Anterior cingulate cortex (tissue), 58 donors: ENCODE measurements at places on chromosomes 3 and 15.

GRCh38 chr3:43970351-43970750 is 271.3 kb upstream of the TOPAZ1 start:
- DNase-seq, result no peak

DNA sequence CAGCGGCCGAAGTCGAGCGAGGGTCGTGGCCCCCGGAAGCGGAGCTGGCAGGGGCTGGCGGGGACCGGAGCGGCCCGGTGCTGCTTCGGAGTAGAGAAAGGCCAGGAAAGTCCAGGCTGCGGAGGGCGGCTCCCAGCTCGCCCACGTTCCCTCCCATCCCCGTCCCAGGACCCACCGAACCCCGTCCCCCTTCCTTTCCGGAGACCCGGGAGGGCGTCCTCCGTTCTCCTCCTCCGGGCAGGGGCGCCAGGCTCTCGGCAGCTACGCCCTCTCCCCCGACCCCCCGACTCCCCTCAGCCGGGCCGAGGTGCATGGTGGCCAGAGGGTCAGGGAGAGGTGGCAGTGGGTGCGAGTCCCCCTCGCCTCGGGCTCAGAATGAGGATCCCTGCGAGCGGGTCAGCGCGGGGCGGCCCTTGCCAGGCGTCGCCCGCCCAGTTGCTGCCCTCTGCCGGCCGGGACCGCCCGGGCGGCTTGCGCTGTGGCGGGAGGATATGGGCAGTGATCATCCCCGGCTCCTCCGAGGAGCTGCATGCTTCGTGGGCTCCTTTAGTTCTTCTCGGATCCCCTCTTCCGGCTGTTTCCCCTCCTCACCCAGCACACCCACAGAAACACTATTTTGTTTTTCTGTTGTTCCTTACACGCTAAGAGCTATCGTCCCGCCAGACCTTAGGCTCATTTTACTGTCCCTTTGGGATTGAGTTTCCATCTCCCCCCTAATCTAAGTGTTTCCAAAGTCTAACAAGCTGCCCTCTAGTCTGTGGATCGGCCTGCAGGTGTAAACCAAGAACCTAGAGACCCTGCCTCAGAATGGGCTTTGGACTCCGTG is 744 bp upstream of the ALDH1A2 start:
- DNase-seq, result no peak

DNA sequence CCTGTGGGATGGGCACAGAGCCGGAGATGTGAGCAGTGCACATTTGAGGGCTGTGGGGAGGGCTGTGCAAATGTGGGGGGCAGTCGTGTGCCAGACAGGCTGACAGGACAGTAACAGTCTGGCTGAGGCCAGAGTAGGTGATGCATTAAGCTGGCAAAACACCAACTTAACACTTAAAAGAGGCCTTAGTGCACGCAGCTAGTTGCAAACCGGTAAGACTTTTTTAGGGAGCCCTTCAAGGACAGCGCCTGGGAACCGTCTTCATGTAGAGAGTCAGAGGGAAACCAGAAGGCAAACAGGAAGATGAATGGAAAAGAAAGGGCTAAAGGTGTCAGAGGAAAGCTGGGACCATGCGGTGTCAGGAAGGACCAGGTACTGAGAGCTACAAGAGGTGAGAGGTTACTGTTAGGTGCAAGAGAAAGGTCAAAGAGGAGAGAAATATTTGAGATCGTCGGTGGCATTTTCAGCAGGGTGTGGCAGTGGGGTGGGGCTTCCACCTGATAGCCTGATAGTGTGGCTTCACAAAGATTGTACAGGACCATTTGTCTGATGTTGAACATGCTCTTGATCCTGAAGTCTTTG is 30.0 kb upstream of the CHD2 start:
- DNase-seq, result no peak

DNA sequence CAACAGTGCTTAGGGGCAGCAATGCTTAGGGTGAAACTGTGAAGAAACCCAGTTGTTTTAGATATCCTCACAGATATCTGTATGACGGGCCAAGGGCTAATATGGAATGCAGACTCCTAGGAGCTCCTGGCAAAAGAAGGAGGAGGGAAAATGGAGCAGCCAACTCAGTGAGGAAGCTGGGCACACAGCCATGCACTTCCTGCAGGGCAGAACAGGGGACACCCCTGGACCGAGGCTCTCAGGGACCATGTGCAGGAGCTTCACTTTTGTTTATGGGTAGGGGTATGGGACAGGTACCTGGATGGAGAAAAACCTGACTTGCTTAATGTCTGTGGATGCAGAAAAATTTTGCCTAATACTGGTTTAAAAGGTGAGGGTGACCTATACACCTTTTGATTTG is 20.2 kb downstream of the NIPA1 start:
- DNase-seq, result peak; percentile 27

DNA sequence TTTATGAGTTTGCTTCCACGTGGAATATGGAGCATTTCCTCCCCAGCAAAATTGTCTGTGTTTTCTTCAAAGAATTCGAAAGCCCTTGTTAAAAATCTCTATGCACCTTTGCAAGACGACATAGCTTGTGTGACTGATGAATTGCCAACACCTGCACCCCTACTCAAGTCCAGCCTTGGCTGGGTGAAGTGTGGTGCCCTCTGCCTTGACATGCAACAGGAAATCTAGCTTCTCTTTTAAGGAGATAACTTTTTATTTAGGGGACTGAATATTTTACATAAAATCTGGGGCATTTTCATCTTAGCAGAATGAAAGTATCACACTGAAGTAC is 647 bp downstream of the HMG20A start:
- no peak for DNase-seq

DNA sequence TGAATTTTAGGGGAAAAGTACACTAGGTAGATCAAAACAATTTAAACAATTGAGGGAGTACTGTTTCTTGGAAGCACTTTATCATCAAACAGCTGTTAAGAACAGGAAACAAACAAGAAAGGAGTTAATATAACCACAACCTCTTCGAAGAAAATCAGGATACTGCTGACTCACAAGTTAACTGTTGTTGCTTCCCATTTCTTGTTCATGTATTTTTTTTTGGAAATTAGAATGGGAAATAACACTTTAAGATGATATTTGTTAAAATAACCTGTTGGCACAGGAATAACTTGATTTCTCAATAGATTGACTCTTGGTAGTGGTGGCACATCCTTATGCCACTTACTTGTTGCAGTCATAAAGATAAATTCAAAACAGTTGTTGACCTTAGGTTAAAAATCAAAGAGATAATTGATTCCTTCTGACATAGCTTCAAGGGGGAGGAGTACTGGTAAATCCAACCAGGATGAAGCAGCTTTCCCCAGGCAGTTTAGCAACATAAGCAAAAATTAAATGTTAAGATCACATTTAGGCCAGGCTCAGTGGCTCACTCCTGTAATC is 3.3 kb downstream of the BNIP2 start:
- no peak for DNase-seq

DNA sequence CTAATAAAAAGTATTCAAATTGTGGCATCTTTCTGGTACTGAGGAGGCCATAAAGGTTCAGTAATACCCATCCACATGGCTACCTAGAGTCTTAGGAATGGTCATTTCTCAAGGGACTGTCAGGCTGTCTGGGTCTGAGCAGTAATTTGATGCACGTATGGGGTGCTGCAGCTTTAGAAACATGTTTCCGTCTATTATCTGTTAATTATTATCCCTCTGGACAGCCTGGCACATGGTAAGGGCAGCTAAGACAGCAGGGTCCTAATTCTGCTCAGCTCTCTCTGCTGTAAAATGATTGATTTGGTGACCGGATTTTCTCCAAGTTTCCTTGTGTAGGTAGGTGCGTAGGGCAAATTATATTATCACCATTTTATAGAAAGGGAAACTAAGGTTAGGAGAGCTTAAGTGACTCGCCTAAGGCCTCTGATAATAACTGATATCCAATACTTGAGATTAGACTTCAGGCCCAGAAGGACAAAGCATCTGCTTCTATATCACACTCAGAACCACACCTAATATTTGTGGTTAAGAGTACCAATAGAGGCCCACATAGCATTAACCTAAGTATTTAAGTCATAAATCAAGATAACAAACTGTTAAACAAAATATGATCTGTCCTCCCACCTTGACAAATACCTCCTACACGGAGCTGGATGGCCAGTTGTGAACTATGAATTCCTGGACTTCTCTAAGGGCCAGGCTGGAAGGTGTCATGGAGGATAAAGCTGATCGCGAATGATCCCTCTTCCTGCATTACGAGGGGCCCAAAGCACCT is 2.9 kb upstream of the RAP2B start:
- no peak for DNase-seq

- no peak for DNase-seq
Measured at GRCh38 chr3:184756151-184757021, 44.5 kb upstream of the MAGEF1 start.
